Body of pancreas (tissue), 4 donors: ENCODE measurements at places on chromosomes 4 and X. TPM values are rescaled to one million over a fixed set of nuclear protein-coding genes. Genes with fewer than 3 reads are reported as not detected.
A peak's percentile ranks its signal among the peaks of the same experiment; 100 is the strongest.

GRCh38 chr4:149845743-149846142 lies 30.1 kb upstream of the IQCM start:
- DNase-seq: no peak

GRCh38 chr4:113435893-113436292 lies 325.6 kb downstream of the CAMK2D start:
- DNase-seq: no peak

- no peak for DNase-seq
Observed at GRCh38 chrX:30270639-30271038, 23.7 kb downstream of the MAGEB1 start.

- no peak for DNase-seq
Observed at GRCh38 chr4:185119927-185120630, 23.0 kb upstream of the SLC25A4 start.

DNA sequence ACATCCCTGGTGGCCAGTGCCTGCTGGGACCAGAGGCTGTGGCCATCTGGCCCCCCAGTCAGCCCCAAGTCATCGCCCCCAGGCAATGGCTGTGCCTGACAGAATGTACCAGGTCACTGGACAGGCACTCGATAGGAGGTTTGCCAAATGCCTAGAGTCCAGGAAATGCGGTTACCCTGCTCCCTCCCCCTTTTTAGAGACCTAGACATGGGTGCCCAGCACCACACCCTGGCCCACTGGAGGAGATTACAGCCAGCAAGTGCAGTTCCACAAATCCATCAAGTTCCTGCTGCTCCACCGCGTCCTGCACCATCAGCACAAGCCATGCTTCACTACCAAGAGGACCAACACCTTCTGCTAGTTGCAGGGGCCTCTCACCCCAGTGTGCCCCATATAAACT lies 16.2 kb upstream of the ZFX start:
- no peak for DNase-seq

DNA sequence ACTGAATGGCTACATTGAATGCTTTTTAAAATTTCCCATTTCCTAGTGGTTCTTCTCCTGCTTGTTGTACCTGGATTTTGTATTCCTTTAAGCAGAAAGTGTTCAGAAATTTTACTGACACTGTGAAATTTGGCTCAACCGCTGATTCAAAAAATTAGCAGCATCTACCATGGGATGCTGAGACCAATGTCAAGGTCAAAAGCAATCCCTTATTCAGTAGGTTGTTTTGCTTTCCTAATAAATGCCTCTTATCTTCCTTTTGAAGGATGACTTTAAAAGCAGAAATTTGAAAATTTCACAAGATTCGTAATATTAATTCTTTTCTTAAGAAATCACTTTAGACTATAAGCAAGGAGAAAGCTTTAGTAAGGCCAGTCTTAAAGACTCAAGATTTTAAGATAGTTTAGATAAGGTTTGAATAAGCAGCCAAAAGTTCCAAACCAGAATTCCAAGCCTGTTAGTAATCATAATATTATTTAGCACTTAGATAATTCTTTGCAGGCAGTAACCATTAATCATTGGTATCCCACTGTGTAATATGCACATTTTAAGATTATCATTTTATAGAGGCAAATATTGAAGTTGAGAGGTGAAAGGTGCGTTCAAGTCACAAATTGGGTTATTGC lies 508.8 kb downstream of the ANKRD50 start:
- no peak for DNase-seq

GRCh38 chrX:42694260-42694815 lies 83.6 kb downstream of the PPP1R2C start:
- DNase-seq: no peak

GRCh38 chr4:80918004-80918403 lies 112.5 kb upstream of the BMP3 start:
- no peak for DNase-seq

- no peak for DNase-seq
Observed at GRCh38 chr4:10083331-10083771, 33.2 kb downstream of the WDR1 start.

DNA sequence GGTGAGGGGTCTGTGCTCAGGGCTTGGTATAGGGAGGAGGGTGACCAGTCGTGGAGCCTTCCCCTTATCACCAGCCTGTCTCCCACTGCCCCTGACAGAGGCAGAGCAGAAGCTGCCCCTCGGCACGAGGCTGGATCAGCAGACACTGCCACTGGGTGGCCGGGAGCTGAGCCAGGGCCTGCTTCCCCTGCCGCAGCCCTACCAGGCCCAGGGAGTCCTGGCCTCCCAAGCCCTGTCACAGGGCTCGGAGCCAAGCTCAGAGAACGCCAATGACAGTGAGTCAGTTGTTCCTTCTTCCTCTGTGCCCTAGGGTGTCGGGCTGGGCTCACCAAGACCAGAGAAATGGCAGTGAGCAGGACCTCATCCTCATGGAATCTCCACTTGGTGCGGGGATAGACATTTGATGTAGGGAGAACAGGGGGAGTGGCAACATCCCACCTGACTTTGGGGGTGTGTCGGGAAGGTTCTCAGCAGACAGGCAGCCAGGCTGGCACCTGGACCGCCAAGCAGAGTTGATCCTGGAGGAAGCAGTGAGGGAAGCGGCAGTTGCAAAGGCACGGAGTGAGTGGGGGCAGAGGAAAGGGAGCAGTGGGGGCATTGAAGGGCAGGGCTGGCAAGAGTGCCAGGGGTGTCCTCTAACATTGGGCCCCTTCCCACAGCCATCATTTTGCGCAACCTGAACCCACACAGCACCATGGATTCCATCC lies 14.3 kb upstream of the UBA1 start:
- no peak for DNase-seq

GRCh38 chr4:89254847-89255246 lies 52.8 kb downstream of the GPRIN3 start:
- peak; percentile 44 for DNase-seq

GRCh38 chr4:73862322-73862721 lies 6.9 kb upstream of the CXCL1 start:
- no peak for DNase-seq

DNA sequence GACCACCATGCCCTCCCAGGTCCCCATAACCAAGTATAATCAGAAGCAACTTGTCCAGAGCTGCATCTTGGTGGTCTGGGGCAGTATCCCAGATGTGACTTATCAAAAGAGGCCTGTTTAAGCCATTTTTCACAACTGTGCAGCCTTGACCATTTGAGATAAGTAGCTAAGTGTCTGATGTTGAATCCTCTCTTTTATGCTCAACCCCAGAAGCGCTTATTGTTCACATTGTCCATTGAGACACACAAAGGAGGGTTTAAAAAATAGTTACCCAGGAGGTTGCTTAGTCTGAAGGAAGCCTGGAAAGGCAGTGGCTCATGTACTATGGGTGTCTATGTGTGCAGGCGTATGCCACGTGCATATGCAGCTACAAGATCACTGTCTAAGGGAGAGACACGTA lies 27.0 kb downstream of the ENPP6 start:
- no peak for DNase-seq

- peak; percentile 26 for DNase-seq
Observed at GRCh38 chr4:138410266-138410665, 168.1 kb upstream of the SLC7A11 start.

DNA sequence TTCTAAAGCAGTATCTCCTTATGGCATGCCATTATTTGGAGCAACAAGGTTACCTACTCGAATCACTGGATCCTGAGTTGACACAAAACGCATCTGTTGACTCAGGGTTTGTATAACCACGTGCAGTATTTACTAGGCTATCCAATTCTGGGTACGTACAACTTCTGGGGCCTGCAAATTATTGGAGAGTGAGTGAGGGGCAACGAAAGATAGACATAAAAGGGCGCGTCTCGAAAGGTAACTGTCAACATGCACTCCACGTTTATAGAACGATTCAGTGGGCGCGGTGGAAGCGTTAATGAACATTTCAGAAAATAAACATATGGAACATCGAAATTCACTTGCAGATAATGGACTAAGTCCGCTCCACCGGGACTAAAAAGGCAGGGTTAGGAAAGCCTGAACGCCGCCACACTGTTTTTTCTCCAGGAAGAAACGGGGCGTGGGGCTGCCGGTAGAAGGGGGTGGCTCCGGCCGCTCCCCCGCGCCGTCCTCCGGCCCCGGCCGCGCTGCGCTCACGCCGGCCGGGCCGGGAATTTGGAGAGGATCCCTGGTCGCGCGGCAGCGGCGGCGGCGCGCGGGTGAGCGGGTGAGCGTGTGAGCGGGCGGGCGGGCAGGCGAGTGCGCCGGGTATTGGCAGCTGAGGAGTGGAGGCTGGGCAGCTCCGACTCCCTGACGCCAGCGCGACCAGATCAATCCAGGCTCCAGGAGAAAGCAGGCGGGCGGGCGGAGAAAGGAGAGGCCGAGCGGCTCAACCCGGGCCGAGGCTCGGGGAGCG lies at the start of gene SMAD1:
SMAD1 (plus strand) TSS at position 690 of the 778 bp plus-strand sequence. CDS start 32,761 bp downstream, outside the sequence.
- DNase-seq: peak; percentile 92

DNA sequence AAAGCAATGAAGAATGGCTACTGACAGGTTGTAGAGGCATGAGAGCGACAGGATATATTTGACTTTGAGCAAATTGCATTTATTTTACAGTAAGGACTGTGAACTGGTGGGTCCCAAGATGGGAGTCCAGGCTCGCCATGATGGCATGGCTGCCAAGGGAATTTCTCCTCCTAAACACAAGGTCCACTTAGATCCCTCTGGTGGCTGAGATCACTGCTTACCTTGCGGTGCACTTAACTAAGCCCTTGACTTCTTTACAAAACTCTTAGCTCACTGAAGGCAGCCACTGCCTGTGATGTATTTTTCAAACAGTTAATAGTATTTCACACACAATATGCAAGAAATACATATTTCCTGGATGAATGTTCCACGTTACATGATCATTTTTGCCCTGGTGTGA lies 50.3 kb upstream of the SORBS2 start:
- no peak for DNase-seq

DNA sequence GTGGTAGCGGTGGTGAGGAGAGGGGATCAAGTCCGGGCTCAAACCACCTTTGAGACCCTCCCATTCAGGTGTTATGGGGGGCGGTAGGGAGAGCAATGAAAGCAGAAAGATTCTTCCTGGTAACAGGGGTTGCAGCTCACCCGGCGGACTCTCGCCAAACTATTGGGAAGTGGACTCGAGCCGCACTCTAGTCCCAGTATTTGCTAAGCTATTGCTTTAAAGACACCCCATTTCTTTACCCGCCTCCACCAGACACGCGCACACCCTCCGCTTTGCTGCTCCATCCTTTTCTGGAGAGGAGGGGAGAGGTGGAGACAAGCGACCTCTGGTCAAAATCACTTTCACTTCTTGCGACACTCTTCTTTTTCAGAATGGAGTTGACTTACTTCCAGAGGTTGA lies 625 bp upstream of the GABRA4 start:
- DNase-seq: no peak

DNA sequence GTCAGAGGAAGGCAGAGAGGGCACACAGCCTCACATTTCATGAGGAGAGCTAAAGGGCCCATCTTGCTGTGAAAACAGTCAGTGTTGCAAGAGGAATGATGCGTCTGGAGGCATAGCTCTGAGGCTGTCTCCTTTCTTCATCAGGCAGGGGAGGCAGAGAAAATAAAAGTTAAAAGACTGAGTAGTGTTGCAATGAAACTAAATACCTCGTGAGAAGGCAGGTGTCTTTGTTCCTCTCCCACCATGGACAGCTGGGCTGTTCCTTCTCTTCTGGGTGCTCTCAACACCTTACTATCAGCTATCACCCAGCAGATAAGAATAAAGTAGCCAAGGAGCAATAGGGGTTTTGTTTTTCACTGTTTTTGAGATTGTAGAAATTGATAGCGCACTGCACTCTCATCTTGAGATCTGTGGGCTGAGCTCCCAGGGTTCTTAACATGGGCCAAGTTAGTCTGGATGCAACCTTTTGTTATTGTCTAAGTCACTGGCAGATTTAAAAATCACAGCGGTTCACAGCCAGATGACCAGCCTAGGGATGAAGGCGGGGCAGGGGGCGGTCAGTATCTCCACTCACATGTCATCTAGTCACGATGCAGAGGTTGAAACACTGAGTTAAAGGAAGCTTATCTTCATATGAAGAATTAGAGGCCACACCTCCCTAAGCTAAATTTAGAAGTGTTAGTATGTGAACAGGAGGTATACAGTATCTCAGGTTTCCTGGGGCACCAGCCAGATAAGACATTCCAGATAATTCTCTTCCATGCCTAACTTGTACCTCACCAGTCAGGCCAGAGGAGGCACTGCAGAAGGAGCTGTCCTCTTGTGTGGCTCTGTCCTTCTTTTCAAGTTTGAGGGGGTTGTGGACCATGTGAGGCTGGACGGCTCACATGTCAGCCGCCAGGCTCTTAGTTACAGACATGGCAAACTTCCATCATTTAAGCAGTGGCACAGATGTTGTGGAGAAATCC lies 36.9 kb downstream of the PARM1 start:
- DNase-seq: peak; percentile 33

GRCh38 chrX:49291615-49292337 lies 11.7 kb upstream of the GAGE10 start:
- DNase-seq: peak; percentile 66

- DNase-seq: peak; percentile 65
Observed at GRCh38 chr4:16226816-16227461, 668 bp upstream of the TAPT1 start.

GRCh38 chr4:54076673-54077072 lies 12.3 kb upstream of the CHIC2 start:
- DNase-seq: no peak

- DNase-seq: no peak
Observed at GRCh38 chrX:112849016-112849415, 8.4 kb upstream of the AMOT start.

DNA sequence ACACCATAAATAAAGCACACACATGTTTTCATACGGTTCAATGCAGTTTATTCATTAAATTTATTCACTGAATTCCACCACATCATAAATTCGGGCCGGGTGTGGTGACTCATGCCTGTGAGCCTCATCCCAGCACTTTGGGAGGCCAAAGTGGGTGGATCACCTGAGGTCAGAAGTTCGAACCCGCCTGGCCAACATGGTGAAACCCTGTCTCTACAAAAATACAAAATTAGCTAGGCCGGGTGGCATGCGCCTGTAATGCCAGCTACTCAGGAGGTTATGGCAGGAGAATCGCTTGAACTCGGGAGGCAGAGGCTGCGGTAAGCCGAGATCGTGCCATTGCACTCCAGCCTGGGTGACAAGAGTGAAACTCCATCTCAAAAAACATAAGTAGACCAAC lies 131.6 kb downstream of the PDS5A start:
- DNase-seq: no peak

DNA sequence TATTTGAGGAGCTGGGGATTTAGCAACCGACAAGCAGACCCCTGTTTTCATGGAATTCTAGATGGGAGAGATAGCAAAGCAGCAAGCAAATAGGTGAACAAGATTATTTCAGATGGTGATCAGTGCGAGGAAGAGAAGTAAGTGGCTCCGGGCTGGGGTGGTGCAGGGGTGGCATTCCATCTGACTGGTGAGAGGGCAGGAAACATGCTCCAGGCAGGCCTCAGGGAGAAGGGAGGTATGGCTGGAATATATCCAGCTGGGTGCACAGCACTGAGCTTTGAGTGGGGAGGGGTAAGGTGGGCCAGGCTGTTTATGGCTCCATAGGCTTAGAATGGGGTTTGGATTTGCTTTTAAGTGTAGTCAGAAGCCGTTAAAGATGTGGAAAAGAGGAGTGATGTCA lies 21.2 kb downstream of the PTTG2 start:
- no peak for DNase-seq

The PI4K2B gene
- total RNA-seq: 5.3 TPM

The RTL9 gene
- not detected for total RNA-seq

The RASSF6 gene
- total RNA-seq: 5.3 TPM

The MAGED4 gene
- total RNA-seq: 1.3 TPM

The NEXMIF gene
- 2.3 TPM for total RNA-seq

The CFAP99 gene
- not detected for total RNA-seq

The RIBC1 gene
- 0.99 TPM for total RNA-seq

The RNF128 gene
- 20.4 TPM for total RNA-seq

The GPR173 gene
- total RNA-seq: 0.26 TPM

The PCDH18 gene
- total RNA-seq: 3.9 TPM

The TLR10 gene
- total RNA-seq: not detected

The UNC5C gene
- total RNA-seq: 2.0 TPM

The BTC gene
- total RNA-seq: 3.6 TPM

The MAGED1 gene
- 45.7 TPM for total RNA-seq

The NKX6-1 gene
- 6.9 TPM for total RNA-seq

The SMIM31 gene
- 0.78 TPM for total RNA-seq
